Prostate gland (tissue), 2 donors: ENCODE measurements at places on chromosomes 16 and 17.

DNA sequence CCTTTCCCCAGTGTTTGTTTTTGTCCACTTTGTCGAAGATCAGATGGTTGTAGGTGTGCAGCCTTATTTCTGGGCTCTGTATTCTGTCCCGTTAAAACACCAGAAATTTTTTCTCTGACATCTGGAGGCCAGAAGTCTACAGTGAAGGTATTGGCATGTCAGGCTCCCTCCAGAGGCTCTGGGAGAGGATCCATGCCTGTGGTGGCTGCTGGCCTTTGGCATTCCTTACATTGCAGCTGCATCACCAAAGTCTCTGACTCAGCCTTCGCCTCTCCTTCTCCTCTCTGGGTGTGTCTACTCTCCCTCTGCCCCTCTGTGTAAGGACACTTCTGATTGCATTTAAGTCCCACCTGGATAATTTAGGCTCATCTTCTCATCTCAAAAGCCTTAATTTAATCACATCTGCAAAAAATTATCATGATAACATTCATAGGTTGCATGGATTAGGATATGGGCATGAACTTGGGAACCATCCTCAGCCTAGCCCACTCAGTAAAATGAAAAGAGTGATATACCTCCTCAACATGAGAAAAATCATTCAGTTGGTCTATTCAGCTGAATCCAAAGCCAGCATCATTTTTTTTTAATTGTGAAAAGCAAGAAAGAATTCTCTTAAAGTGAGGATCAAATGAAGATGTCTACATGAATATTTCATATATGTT, 78.0 kb downstream of the MAP2K6 start:
- no peak for DNase-seq

DNA sequence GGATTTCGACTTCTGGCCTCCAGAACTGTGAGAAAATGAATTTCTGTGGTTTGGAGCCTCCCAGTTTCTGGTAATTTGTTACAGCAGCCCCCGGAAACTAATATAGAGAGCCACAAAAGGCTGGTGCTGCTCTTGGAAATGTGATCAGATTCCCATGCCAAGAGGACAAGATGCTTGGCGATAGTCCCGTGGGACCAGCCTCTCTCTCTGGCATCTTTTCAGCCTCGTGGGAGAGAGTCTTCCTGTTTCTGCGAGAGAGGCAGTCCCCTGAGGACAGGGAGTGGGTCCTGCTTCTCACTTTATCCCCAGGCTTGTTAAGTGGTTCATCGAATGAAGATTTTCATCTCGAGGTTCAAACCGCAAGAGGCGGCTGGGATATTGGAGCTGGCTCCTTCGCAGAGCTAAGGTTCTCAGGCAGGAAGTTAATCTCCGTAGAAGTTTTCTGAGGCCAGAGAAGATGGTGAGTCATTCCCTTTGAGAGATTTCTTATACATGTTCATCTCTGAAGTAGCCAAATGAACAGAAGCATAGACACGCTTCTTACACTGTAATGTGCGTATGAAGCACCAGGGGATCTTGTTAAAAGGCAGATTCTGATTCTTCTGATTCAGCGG, 211.6 kb upstream of the SDK2 start:
- no peak for DNase-seq

- no peak for DNase-seq
Measured at GRCh38 chr16:52584354-52585320, 37.7 kb upstream of the TOX3 start.

DNA sequence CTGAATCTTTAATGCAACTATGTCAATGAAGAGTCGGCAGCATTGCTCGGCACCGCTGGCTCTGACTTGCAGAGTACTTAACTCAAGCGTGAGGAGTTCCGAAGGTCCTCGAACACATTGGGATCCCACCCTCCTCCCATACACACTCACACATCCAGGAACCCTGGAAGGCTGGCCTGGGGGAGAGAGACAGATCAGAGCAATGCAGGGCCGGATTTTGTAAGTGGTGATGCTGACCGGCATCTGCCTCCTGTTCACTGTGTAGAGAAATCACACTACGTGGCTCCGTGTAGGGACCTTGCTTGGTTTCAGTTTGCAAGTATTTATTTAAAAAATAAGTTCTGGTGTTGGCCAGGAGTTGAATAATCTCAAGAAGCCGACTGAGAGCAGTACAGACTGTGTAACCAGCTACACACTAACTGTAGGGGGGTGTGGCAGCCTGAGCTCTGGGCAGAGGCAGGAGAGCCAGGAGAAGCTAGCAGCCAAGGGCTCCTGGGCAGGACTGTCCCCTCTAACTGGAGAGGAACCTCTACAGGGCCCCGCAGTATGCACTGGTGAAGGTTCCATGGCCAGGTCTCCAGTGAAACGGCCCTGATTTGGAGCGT, 190.2 kb upstream of the TNRC6C start:
- no peak for DNase-seq

DNA sequence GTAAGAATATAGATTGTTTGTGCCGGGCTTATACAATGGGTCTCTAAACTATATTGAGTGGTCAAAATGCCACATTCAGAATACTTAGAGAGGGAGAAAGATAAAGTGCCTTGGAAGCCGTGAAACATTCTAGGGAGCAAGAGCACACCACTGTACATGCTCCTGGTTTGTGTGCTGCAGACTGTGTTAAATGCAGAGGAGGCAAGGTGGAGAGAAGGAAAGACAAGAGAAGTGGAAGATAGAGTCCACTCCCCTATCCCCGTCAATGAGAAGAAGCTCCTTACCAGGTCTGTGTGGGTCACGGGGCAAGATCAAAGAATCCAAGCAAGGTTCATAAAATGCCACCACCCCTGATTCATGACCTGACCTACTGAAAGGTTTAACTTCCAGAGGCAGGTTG, 267.1 kb upstream of the TBX2 start:
- no peak for DNase-seq

GRCh38 chr17:44733753-44734152, 25.0 kb upstream of the ADAM11 start:
- DNase-seq: no peak

- DNase-seq: no peak
Measured at GRCh38 chr16:11400076-11400475, 54.8 kb downstream of the RMI2 start.

DNA sequence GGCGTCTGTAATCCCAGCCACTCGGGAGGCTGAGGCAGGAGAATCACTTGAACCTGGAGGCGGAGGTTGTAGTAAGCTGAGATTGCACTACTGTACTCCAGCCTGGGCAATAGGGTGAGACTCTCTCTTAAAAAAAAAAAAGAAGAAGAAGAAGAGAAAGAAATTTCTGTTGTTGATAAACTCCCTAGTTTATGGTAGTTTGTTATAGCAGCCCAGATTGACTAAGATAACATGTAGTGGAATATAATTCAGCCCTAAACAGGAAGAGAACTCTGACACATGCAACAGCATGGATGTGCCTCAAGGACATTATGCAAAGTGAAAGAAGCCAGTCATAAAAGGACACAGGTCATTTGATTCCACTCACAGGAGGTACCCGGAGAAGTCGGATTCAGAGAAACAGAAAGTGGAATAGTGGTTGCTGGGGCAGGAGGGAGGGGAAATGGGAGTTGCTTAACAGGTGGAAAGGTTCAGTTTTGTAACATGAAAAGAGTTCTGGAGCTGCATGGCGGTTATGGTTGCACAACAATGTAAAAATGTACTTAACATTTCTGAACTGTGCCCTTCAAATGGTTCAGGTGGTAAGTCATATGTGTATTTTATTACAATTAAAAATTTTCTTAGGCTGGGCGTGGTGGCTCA, 26.0 kb upstream of the PRM1 start:
- no peak for DNase-seq

- no peak for DNase-seq
Measured at GRCh38 chr16:8720080-8720966, 45.9 kb downstream of the ABAT start.

GRCh38 chr16:55369151-55369550, 45.1 kb downstream of the IRX6 start:
- peak; percentile 12 for DNase-seq

GRCh38 chr17:30369995-30370394, 8.7 kb upstream of the CPD start:
- DNase-seq: no peak

DNA sequence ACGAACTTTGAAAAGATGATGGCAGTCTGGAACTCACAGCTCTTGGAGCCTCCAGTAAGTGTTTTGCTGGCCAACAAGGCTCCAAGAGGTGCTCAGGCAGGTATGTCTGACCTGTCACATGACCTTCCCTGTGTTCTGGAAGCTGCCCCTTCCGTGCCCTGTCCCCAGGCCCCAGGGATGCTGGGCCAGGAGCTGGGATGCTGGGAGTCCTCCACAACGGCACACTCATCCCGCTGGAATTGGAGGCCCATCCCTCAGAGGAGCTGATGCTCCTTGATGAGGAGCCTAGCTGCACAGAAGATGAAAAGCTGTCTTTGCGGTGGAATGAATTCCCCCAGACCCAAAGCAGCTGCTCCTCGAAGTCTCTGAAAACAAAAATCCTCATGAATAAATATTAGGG, 47.8 kb downstream of the HOXB1 start:
- DNase-seq: no peak

- DNase-seq: no peak
Measured at GRCh38 chr17:53896047-53896446, 73.3 kb downstream of the KIF2B start.

GRCh38 chr17:67509390-67510287, 132.6 kb downstream of the PITPNC1 start:
- DNase-seq: no peak

DNA sequence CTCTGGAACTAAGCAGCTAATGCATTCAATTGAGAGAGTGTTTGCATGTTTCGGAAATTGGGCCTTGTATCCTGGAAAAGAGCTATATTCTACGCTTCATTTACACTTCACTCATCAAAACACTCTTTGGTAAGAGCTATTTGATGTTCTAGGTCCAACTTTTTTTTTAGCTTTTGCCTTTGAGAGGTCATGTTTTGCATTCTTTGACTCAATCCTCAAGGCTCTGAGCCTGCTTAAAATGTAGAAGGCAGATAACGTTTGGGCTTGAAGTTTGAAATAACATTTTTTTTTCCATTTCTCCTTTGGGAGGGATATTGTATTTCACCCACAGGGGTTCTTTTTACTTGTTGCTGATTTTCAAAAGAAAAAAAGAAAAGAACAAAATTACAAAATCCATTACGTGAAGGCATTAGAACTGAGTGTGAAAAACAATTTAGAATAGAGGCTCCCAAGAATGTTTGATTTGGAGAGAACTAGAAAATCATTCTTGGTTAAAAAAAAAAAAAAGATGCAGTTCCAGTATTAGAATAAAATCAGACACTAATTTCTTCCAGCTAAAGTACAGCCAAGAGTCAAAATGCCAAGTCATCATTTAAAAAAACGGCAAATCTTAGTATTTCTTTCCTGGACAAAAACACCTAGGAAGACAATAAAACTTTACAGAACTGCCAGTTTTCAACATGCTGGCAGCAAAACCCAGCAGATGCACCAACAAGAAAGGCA, 268.5 kb downstream of the GRIN2A start:
- DNase-seq: no peak

- DNase-seq: no peak
Measured at GRCh38 chr17:27471321-27472269, 15.3 kb downstream of the KSR1 start.

DNA sequence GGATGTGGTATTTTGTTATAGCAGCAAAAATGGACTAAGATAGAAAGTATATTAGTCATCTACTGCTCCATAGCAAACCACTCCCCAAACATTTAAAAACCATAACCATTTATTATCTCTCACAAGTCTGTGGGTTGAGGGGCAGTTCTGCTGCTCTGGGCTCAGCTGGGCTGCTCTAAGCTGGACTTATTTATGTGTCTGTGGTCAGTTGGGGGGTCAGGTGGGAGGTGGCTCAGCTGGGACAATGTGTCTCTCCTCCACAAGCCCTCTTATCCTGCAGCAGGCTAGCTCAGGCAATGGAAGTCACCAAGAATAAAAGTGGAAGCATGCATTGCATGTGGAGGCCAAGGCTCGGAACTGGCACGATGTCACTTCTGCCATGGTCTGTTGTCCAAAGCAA, 226.1 kb upstream of the N4BP1 start:
- DNase-seq: no peak

DNA sequence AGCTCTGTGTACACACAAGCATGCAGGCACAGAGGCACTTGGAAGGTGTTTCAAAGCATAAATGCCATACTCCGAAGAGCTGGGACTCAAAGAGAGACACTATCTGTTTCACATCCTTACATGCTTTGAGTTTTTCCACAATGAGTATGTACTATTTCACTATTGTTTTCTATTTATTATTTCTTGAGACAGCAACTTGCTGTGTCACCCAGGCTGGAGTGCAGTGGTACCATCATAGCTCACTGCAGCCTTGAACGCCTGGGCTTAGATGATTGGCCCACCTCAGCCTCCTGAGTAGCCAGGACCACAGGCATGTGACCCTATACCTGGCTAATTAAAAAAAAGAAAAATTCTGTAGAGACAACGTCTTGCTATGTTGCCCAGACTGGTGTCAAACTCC, 31.6 kb downstream of the CYB5D2 start:
- no peak for DNase-seq
